ENCODE measurements at places on chromosomes 4 and X.
A peak's percentile ranks its signal among the peaks of the same experiment; 100 is the strongest.

DNA sequence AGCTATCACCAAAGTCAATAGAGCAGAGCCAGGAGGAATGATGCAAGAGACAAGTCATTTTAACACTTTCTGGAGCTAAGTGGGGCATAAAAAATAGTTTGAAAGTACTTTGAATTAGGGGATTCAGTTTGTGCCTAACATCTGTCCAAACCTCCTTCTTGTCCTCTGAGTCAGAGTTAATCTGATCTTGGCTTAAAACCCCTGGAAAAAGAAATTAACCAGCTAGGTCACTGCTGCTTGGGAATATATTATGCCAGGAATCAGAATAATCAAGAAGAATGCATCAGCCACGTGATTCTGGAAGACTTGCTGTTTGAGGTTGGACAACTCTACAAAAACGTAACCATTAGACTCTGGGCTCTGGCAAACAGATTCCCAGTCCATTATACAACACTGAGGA is 45.3 kb upstream of the EDA2R start:
- no peaks in the 10 kb centered on the region for H3K4me1 ChIP-seq
- DNase-seq, result no peak
- no peak overlapping the region for H3K27ac ChIP-seq

DNA sequence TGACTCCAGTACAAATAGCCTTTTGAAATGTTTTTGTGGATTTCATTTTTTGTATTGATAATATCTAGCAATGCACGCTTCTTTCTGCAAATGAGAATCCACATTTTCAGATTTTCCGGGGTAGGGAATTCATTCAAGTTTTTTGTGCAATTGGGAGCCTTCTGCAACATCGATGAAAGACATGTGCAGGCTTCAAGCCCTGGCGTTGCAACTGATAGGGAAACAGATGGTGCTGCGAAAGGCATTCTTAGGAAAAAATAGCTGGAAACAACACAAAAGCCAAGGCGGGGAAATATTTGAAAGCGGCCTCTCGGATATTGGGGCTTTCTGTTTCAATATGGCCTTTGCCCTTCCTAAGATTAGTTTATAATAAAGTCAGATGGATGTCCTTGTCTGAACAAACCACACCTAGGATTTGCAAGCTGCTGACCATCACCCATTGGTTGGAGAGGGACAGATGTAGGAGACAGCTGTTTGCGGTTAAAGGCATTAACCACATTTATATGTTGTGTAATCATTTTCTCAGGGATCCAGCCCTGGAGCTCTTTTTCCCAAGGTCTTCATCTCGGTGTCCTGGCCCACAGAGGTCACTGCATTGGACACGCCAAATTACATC is 136.5 kb downstream of the PRKX start:
- no peaks in the 10 kb centered on the region for H3K36me3 ChIP-seq
- no peaks in the 10 kb centered on the region for H3K27me3 ChIP-seq
- no peaks in the 10 kb centered on the region for H3K4me1 ChIP-seq
- H3K27ac ChIP-seq, result no peak overlapping the region
- H3K4me3 ChIP-seq, result no peak overlapping the region

DNA sequence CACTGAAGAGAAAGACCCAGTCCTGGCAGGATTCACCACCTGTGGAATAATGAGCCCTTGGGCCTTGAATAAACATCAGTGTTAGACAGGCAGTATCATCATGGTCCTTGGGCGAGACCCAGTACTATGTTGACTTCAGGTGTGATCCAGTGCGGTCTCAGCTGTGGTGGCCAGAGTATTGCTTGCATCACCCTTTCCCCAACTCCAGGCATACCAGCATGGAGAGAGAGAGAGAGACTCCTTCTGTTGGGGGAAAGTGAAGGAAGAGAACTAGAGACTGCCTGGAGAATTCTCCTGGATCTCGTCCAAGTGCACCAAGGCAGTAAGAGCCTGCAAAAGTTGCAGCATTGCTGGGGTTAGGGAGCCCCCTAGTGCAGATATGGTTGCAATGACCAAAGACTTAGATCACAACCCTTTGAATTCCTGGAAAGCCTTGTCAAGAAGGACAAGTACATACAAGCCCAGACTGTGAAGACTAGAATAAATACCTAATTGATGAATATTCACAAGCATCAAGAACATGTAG is 61.1 kb upstream of the VAMP7 start:
- no peaks in the 10 kb centered on the region for H3K36me3 ChIP-seq
- H3K4me3 ChIP-seq, result no peak overlapping the region
- no peak overlapping the region for H3K27ac ChIP-seq

- no peak overlapping the region for H3K27ac ChIP-seq
- H3K4me3 ChIP-seq, result no peak overlapping the region
- DNase-seq, result no peak
- H3K4me1 ChIP-seq, result no peaks in the 10 kb centered on the region
- H3K36me3 ChIP-seq, result no peaks in the 10 kb centered on the region
Observed at GRCh38 chrX:47596256-47596655, 14.0 kb downstream of the TIMP1 start.

DNA sequence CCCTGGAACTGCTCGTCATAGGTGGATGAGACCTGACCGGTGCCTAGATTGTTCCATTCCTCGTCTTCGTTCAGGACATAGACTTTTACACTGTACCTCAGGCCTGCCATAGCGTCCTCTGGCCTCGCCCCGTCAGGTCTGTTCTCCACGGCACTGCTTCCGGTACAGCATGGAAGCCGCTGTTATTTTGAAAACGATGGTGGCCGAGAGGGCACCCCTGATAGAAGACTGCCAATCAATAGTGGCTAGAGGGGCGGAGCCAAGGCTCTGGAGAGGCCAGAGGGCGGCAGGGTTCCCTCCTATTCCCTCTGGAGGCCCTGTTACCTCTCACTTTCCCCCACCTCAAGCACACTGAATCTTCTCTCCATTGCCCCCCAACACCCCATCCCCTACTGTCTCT is at the start of gene PPP4R3C:
Gene PPP4R3C, minus strand, starts transcription at position 155 of the 400 bp plus-strand sequence. Its CDS starts 45 bp downstream, at position 110.
- H3K4me1 ChIP-seq, result no peaks in the 10 kb centered on the region
- H3K27ac ChIP-seq, result no peak within 1 kb of the TSS
- no peaks in the 10 kb centered on the region for H3K36me3 ChIP-seq
- H3K4me3 ChIP-seq, result no peak within 1 kb of the TSS
- no peak for DNase-seq
- no peaks in the 10 kb centered on the region for H3K27me3 ChIP-seq

- no peaks in the 10 kb centered on the region for H3K36me3 ChIP-seq
- no peak overlapping the region for H3K27ac ChIP-seq
- peaks cover 22% of the 10 kb centered on the region for H3K4me1 ChIP-seq
- H3K27me3 ChIP-seq, result no peaks in the 10 kb centered on the region
- no peak for DNase-seq
Observed at GRCh38 chrX:37378404-37378803, 29.2 kb downstream of the PRRG1 start.

GRCh38 chrX:154711264-154711663 is 39.6 kb downstream of the GAB3 start:
- H3K36me3 ChIP-seq, result peaks cover 4% of the 10 kb centered on the region
- H3K4me3 ChIP-seq, result no peak overlapping the region
- H3K27me3 ChIP-seq, result no peaks in the 10 kb centered on the region
- H3K4me1 ChIP-seq, result no peaks in the 10 kb centered on the region

GRCh38 chr4:38715050-38715449 is 51.1 kb downstream of the KLF3 start:
- no peak overlapping the region for H3K27ac ChIP-seq
- no peak overlapping the region for H3K4me3 ChIP-seq
- H3K36me3 ChIP-seq, result no peaks in the 10 kb centered on the region

- no peak for DNase-seq
- H3K4me1 ChIP-seq, result peaks cover 12% of the 10 kb centered on the region
- no peaks in the 10 kb centered on the region for H3K27me3 ChIP-seq
- peak overlapping the region; percentile 99 for H3K4me3 ChIP-seq
Observed at GRCh38 chr4:108651014-108651791, 804 bp downstream of the OSTC start.

DNA sequence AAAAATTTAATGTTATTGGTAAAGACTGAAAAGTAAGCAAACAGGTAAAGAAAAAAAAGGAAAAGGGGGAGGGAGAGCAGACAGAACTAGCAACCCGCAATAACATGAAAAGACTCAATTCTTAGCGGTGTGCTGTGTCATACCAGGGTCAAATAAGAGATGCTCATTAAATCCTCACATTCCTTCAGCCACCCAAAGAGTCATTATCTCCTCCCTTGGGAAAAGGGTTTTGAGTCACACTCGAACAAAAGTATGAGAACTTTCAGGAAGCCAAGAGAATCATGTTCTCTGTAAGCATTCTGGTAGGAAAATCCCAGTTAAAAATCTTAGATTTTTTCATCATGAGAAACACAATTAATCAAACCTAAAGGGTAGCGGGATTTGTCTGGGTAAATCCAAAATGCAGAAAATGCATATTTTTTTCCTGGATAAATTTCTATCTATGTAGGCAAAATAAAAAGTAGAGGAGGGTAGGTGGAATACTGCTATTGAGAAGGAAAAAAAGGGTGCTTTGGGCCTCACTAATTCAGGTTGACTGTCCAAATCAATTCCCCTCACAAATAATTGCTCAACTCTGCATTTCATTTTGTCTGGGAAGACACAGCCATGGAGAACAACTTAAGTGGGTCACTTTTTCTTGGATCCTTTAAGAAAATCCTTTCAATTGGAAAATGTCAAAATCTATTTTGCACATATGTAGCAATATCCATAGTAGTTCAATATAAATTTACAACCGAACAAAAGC is 23.2 kb downstream of the TNIP3 start:
- H3K36me3 ChIP-seq, result no peaks in the 10 kb centered on the region
- no peak for DNase-seq
- H3K4me1 ChIP-seq, result no peaks in the 10 kb centered on the region
- no peaks in the 10 kb centered on the region for H3K27me3 ChIP-seq
- H3K27ac ChIP-seq, result no peak overlapping the region

DNA sequence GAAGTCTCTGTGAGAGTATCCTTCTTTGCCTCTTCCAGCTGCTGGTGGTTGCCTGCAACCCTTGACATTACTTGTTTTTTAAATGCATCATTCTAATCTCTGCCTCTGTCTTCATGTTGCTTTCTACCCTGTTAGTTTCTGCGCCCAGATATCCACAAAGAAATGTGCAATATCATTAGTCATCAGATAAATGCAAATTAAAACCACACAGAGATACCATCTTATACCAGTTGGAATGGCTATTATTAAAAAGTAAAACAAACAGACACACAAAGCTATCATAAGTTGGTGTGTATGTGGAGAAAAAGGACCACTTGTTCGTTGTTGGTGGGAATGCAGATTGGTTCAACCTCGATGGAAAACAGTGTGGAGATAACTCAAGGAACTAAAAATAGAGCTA is 517.4 kb downstream of the FAT4 start:
- H3K27me3 ChIP-seq, result no peaks in the 10 kb centered on the region
- H3K27ac ChIP-seq, result no peak overlapping the region
- no peaks in the 10 kb centered on the region for H3K4me1 ChIP-seq
- no peak overlapping the region for H3K4me3 ChIP-seq
- no peak for DNase-seq
